Hematopoietic multipotent progenitor cell treated with erythropoietin and hydrocortisone succinate and interleukin-3 and kit ligand, for 8 days (in vitro differentiated cells): ENCODE measurements at places on chromosomes 7 and 10.

GRCh38 chr7:95251966-95252365 lies 72.4 kb downstream of the PON1 start:
- DNase-seq = no peak

- no peak for DNase-seq
Observed at GRCh38 chr7:158689488-158689887, 15.1 kb downstream of the NCAPG2 start.

DNA sequence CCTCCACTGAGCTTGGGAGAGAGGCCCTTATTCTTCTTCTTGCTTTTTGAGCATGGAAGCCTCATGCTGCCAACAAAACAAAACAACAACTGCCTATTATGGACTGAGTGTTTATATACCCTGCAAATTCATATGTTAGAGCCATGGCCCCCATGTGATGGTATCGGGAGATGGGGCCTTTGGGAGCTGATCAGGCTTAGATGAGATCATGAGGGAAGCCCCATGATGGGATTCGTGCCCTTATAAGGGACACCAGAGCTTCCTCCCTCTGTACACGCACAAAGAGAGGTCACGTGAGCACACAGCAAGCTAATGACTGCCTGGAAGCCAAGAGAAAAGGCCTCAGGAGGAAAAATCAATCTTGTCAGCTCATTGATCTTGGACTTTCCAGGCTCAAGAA lies 235.0 kb downstream of the FANK1 start:
- no peak for DNase-seq

- no peak for DNase-seq
Observed at GRCh38 chr10:70648427-70648826, 23.9 kb upstream of the ADAMTS14 start.

GRCh38 chr10:59678884-59679301 lies 30.8 kb downstream of the SLC16A9 start:
- DNase-seq = no peak

GRCh38 chr7:12764458-12764891 lies 77.0 kb downstream of the ARL4A start:
- DNase-seq = no peak

DNA sequence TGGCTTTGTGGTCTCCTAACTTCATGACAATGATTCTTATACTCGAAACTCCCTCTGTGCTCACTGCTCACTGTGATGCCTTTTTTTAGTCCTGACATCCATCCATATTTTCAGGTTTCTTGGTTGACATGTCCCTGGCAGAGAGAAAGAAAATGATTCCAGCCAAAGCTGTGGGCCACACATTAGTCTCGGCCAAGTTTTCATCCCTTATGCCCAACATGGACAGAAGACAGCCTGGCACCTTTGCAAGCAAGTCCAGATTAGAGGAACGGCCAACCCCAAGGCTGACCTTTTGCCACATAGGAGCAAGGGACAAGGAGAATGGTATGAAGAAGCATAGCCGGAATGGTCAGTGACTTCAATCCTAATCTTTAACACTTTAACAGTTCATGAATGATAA lies 8.7 kb upstream of the OPALIN start:
- DNase-seq = no peak

- DNase-seq = no peak
Observed at GRCh38 chr7:131826960-131827359, 270.5 kb upstream of the PODXL start.

GRCh38 chr10:47165711-47166404 lies 134.1 kb upstream of the GDF10 start:
- no peak for DNase-seq

DNA sequence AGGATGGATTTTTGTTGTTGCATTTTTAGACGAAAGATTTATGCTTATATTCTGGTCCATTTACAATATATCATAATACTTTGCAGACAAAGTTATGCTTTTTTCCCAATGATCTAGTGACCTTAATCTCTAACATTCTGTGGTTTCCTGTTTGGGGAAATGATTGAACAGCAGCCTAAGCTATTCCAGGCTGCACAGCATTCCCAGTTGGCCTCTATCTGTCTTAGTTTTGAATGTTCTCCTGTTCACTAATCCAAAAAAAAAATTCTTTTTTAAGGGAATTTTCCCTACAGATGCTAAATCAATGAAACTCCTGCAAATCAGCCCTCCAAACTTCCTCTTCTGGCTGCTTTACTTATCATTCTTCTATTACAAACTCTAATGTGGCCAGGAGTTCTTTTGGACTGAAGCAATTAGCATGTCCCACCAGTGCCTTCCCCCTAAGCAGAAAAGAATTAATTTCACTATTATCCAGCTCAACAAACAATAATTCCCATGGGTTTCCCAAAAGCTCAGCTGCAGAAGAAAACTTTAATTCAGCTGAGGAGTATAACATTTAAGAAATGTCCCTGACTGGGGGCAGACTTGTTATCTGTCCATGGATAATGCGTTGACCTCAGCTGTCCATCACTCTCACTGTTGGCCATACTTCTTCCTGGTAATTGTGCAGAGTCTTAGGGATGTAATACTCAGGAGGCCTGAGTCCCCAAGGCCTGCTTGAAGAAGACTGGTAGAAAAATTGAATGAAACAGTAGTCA lies 81.9 kb upstream of the TRIL start:
- no peak for DNase-seq

DNA sequence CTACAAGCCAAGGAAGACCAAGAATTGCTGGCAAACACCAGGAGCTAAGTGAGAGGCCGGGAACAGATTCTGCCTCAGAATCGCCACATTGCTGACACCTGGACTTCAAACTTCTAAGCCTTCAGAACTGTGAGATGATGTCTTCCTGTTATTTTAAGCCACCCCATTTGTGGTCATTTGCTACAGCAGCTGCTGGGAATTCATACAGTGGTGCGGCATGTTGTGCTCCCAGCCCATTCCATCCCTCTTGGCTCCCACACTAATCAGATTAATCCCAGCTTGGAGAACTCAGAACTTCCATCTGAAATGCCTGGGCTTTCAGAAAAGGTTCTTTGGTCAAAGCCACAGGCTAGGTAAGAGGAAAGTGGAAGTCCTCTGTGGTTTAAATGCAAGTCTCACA lies 24.9 kb downstream of the TCAF1 start:
- no peak for DNase-seq

- DNase-seq = no peak
Observed at GRCh38 chr7:24135003-24135817, 148.8 kb upstream of the NPY start.

GRCh38 chr10:14801723-14802122 lies 27.0 kb upstream of the FAM107B start:
- DNase-seq = no peak

DNA sequence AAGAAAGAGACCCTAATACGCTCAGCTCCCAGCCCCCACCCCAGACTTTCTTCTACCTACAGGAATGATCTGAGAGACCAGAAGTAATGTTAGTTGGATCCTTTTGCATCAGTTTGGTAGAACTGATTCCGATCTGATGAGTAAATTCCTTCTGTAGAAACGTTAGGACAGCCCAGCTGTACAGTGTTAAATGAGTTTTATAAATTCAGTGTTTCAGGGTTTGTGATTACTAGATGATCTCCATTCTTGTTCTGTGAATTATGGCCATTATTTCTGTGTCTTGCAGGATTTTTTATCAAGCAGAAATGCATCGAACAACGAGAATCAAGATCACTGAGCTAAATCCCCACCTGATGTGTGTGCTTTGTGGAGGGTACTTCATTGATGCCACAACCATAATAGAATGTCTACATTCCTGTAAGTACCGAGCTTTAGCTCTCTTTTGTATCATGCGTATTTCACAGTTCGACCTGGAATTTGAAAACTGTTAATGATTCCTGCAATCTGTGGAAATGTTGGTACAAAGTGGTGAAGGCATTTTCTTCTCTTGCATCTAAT lies 5.3 kb downstream of the BMI1 start:
- no peak for DNase-seq

GRCh38 chr10:48505394-48506112 lies 99.3 kb downstream of the ARHGAP22 start:
- peak; percentile 20 for DNase-seq

DNA sequence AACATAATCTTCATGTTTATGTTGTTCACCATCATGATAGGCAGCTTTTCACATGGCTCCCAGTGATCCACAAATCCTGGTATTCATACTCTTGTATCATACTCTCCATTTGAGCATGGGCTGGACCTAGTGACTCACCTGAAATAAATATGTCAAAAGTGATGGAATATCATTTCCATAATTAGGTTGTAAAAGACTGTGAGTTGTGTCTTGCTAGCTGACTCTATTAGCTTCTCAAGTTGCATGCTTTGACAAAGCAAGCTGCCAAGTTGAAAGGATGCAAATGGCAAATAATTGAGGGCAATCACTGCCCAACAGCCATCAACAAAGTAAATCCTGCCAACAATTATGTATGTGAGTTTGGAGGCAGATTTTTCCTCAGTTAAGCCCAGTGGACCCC lies 300.4 kb downstream of the AHR start:
- DNase-seq = no peak

DNA sequence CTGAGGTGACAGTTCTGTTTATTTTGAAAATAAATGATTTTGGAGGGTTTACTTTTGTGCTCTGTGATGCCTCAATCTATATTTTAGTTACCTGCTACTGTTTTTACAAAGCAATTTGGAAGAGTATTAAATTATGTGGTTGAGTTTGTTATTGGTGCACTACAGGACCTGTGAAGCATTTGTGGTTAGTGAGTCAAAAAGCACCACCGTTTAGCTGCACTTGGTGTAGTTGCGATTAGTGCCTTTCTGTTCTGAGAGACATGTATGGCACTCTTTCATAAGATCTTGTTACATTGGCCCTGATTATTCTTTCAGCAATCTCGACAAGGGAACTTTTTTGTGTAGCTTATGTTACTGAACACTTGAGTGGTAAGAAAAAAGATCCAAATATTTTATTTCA lies 132.2 kb downstream of the BBS9 start:
- DNase-seq = no peak
